ENCODE measurements at places on chromosomes 11 and 22.

GRCh38 chr11:78840200-78840599, 265.5 kb upstream of the NARS2 start:
- no peak for DNase-seq

- DNase-seq = no peak
Observed at GRCh38 chr22:32409977-32410376, 2.1 kb downstream of the RTCB start.

DNA sequence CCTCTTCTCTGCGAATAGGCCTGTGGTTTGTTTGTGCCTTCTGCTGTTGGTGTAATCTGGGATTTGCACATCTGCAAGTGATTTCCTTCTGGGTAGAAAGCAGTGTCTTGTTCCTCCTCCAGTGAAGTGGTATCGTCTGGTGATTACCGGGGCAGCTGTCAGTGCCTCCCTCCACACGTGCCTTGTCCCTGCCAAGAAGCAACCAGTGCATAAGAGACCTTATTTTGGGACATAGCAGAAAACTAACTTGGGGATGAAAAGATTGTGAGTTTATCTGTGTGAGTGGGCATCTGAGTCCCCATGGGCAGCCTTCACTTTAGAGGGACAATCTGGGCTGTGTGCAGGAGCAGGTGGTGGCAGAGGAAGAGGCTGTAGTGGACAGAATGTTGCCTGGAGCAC, 71.5 kb upstream of the SORL1-AS1 start:
- DNase-seq = no peak

GRCh38 chr11:75938543-75938942, 123.5 kb downstream of the UVRAG start:
- no peak for DNase-seq

DNA sequence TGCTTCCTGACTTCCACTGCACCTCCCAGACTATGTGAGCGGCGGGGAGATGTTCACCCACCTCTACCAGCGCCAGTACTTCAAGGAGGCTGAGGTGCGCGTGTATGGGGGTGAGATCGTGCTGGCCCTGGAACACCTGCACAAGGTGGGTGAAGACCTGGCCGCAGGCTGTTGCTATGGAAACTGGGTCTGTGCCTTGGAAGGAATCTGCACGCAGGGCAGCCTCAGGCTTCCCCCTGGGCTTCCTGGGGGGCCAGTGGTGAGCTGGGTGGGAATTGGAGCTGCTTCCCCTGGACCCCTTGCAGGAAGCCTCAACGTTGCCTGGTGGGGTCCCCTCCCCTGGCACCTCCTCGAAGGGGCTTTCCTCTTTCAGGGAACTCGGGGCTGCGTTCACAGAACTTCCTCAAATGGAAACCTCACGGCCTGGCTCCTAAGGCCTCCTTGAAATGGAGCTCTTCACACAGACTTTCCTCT, 1.5 kb downstream of the RPS6KA4 start:
- DNase-seq = no peak

DNA sequence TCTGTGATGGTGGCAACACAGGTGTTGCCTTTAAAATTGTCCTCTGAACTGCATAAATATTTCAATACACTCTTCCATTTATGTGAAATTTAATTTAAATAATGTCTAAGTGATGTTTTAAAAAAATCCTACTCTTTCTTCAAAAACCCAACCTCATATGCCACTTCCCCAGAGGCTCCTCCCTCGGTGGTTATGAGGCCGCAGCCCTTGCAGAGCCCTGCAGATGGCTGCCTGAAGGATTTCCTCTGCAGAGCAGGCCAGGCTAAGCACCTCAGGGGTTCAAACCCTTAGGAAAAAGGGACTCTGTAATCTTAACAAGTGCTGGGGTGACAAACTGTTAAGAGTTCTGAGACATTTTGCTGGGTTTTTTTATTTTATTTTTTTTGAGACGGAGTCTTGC, 25.2 kb downstream of the MORC2 start:
- no peak for DNase-seq

GRCh38 chr11:78446210-78446609, 28.6 kb upstream of the GAB2 start:
- no peak for DNase-seq

DNA sequence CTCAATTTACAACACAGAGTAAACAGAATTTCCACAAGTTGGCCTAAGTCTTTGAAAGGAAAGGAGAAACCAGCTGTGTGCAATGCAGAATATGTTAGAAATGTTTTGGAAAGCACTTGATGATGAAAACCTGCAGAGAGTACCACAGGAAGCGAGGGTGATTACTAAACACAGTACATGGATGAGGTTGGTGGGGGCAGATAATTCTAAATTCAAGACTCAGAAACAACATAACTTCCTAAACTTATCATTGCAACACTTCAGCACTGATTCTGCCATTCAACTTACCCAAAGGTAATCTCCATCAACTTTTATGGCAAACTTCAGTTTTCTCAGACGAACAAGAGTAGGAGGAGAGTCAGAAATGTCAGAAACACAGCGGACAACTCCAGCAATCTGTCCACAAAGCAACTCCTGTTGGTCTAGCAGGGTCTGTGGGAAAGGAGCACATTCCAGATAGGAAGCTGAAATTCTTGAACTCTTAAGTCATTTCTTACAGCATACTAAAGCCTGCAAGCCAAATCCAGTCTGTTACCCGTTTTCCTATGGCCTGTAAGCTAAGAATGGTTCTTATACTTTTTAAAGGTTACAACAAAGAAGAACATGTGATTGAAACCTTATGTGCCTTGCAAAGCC, 6.8 kb downstream of the HPS4 start:
- DNase-seq = no peak

- no peak for DNase-seq
Observed at GRCh38 chr11:69010361-69010891, 2.6 kb downstream of the MRGPRF start.

- DNase-seq = no peak
Observed at GRCh38 chr11:87778357-87778756, 396.9 kb downstream of the RAB38 start.

- DNase-seq = no peak
Observed at GRCh38 chr11:20451568-20451967, 64.1 kb downstream of the PRMT3 start.

GRCh38 chr22:35749808-35750207, 32.1 kb downstream of the APOL5 start:
- DNase-seq = no peak

DNA sequence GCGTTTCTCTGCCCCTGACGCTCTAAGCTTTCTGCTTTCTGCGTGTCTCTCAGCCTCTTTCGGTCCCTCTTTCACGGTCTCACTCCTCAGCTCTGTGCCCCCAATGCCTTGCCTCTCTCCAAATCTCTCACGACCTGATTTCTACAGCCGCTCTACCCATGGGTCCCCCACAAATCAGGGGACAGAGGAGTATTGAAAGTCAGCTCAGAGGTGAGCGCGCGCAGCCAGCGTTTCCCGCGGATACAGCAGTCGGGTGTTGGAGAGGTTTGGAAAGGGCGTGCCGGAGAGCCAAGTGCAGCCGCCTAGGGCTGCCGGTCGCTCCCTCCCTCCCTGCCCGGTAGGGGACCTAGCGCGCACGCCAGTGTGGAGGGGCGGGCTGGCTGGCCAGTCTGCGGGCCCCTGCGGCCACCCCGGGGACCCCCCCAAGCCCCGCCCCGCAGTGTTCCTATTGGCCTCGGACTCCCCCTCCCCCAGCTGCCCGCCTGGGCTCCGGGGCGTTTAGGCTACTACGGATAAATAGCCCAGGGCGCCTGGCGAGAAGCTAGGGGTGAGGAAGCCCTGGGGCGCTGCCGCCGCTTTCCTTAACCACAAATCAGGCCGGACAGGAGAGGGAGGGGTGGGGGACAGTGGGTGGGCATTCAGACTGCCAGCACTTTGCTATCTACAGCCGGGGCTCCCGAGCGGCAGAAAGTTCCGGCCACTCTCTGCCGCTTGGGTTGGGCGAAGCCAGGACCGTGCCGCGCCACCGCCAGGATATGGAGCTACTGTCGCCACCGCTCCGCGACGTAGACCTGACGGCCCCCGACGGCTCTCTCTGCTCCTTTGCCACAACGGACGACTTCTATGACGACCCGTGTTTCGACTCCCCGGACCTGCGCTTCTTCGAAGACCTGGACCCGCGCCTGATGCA, at the start of gene MYOD1:
TSS of gene MYOD1 (plus strand) at position 544 of the 910 bp plus-strand sequence. CDS start at position 756, 212 bp downstream.
- DNase-seq = no peak

- DNase-seq = no peak
Observed at GRCh38 chr11:123169821-123170220, 25.2 kb downstream of the CLMP start.

DNA sequence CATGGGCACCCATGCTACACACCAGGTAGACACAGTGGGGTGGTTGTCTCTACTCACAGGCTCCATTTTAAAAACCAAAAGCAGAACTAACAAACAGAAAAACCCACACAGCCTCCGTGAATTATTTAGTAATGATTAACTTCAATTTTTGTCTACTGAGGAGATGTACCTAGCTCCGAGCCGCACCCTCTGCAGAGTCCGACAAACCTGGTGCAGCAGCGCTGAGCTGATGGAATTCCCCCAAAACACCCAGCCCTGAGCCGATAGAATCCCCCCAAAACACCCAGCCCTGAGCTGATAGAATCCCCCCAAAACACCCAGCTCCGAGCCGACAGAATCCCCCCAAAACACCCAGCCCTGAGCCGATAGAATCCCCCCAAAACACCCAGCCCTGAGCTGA, 927.0 kb downstream of the BRD1 start:
- DNase-seq = no peak

DNA sequence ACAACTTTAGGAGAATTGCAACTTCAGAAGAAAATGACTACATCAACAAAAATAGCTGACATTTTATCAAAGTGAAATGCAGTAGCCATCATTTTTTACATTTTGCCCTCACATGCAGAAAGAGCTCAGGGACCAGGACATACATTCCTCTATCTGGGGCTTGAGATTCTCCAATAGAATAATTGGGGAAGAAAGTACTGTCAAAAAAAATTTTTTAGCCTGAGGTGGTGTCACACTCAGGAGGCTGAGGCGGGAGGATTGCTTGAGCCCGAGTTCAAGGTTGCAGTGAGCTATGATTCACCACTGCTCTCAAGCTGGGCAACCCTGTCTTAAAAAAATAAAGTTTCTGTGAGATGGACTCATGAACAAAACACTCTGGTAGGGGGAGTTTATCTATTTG, 32.2 kb upstream of the DEPDC7 start:
- no peak for DNase-seq

GRCh38 chr11:62689421-62690183, at the start of gene LRRN4CL:
LRRN4CL (minus strand) TSS chr11:62689530; CDS start chr11:62688508, 1,022 bp downstream.
- no peak for DNase-seq

DNA sequence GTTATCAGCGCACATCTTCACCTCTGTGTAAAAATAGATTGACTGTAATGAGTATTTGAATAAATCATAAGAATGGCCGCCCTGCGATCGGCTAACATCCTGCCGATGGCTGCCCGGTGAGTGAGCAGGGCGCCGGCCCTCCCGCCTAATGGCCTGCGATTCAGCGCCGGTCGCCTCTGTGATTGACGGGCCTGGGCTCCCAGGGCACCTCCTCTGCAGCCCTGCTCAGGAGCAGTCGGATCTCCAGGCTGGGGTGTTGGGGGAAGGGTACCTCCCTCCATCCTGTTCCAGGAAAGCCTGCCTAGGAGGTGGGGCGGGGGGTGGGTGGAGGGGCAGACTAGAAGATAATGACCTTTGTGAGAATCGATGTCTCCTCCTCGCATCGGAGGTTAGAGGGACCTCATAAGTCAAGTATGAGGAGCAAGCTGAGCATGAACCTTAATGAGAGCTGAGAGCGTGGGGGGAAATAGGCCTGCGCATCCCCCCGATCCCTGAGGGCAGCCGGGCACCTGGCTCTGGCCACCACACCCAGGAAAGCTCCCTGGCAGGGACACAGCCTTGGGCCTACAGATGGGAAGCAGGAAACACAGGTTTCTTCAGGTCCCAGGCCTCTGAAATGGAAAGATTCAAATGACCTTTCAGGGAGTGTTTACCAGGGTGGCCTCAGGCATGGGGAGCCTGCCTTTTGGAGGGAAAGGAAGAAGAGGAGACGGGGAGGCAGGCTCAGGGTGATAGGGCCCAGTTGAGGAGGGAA, 71.7 kb downstream of the PKNOX2 start:
- DNase-seq = no peak

DNA sequence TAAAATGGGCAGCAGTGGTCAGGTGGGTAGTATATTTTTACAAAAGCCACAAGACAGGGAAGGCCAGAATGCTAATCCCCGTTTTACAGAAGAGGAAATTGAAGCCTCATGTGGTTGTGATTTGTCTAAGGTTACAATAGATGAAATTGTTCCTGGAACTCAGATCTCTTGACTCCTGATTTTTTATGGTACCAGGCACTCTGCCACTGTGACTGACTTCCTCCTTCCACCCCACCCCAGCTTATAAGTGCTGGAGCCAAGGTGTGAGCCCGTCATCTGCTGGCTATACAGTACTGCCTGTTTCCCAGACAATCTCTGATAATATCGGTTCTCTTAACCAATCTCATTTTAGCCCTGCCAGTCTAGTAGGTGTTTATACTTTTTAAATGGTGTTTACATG, 1.9 kb downstream of the SLC5A1 start:
- DNase-seq = no peak

DNA sequence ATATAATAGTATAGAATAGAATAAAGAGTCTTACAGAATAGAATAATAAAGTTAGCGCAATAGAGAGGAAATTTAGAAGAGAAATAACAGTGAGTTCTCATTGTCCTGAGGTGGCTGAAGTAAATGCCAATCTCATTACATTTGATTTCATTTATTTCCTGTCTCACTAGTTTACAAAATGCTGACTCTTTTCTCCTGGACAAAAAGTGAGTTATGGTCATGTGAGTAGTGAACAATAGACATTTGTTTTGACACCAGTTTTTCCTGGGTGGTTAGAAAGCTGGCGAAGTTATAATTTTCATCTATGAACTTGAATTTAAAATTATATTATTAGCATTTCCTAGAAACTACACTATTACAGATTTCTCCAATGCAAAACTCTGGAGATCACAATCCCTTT, 143.7 kb downstream of the TYR start:
- DNase-seq = no peak

DNA sequence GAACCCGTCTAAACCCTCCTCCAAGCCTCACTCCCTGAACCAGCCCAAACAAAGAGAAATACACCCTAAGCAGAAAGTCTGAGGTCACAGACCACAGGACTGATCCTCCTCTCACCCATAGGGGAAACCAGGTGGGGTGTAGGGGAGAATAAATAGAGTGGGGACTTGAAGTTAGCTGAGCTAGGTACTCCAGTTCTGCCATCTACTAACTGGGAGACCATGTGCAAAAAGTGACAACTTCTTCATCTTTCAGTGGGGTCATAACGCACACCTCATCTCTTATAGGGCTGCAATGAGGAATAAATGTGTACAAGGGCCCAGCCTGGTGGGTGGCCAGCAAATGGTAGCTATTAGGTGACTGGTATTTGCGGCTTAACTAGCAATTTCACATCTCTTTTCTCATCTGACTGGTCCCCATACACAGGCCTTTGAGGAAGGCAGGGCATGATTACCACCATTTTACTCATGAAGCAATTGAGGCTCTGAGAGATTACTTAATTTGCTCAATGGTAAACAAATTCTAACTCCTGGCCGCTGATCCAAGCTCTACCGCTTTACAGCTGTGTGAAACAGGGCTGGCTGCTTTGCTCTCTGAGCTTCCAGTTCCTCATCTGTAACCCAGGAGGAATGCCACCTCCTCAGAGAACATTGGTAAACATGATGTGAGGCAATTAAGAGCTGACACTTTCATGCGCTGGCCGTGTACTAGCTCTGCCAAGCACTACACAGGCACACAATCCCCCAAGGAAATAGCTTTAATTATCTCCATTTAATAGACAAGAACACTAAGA, 16.6 kb downstream of the TBC1D10A start:
- DNase-seq = no peak

All from stimulated activated CD8-positive, alpha-beta memory T cell treated with anti-CD3 and anti-CD28 coated beads, Interleukin-12 subunit alpha, Interleukin-12 subunit beta, amount 100 ng/mL, for 4 hours (primary cell).